Activated CD4-positive, alpha-beta T cell treated with anti-CD3 and anti-CD28 coated beads, Interleukin-2, amount 10 ng/mL, durations not matched to agents 24 days and 14 days (primary cell): ENCODE measurements at places on chromosomes 11 and 22.

DNA sequence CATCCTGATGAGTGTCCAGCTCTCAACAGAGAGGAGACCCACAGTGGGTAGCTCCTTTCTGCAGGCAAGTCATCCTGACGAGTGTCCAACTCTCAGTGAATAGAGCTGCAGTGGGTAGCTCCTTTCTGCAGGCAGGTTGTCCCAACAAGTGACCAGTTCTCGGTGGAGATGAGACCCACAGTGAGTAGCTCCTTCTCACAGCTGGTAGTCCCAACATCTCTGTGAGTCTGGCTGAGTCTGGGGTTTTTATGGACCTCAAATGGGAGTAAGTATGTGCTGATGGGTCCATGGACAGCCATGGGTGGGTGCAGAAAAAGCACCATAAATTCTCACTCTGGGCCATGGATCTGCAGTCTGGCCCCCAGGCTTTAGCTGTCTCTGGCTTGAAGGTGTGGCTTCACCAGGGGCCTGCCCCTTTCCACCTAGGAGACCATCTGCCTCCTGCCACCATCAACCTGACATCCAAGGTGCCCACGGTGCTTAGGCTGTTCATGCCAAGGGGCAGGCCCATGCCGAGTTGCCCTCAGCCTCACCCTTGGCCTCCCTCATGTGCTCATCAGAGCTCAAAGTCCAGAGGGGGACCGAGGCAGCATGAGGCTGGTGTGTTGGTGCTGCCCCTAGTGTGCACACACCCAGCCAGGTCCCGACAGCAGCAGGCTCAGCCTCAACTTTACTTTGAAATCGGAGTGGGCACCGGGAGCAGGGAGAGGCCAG is 15.3 kb downstream of the NPAT start:
- H3K4me1 ChIP-seq = peaks cover 18% of the 10 kb centered on the region
- no peaks in the 10 kb centered on the region for H3K27me3 ChIP-seq
- H3K4me3 ChIP-seq = no peak overlapping the region
- DNase-seq = no peak
- peaks cover 97% of the 10 kb centered on the region for H3K36me3 ChIP-seq

DNA sequence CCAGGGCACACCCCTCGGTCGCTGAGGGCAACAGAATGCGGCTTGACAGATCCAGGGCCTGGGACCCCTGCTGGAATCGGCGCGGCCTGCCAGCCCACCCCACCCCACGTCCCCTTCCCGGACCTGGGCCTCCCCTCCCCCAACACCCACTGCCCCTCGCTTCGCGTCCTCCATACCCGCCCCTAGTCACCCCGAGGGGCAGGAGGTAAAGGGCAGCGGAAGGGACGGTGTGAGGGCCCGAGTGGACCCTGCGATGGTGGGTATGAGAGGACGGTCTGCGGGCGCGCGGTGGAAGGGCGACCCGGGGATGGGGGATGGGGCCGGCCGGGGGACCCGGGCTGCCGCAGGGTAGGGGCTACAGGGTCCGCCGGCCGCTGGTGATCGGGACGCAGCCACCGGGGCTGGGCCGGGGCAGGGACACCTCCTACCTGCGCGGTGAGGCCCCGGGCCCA is 311 bp downstream of the APBB1 start:
- H3K27me3 ChIP-seq = peaks cover 28% of the 10 kb centered on the region
- peaks cover 3% of the 10 kb centered on the region for H3K4me1 ChIP-seq
- H3K36me3 ChIP-seq = no peaks in the 10 kb centered on the region
- no peak overlapping the region for H3K27ac ChIP-seq
- no peak overlapping the region for H3K4me3 ChIP-seq

DNA sequence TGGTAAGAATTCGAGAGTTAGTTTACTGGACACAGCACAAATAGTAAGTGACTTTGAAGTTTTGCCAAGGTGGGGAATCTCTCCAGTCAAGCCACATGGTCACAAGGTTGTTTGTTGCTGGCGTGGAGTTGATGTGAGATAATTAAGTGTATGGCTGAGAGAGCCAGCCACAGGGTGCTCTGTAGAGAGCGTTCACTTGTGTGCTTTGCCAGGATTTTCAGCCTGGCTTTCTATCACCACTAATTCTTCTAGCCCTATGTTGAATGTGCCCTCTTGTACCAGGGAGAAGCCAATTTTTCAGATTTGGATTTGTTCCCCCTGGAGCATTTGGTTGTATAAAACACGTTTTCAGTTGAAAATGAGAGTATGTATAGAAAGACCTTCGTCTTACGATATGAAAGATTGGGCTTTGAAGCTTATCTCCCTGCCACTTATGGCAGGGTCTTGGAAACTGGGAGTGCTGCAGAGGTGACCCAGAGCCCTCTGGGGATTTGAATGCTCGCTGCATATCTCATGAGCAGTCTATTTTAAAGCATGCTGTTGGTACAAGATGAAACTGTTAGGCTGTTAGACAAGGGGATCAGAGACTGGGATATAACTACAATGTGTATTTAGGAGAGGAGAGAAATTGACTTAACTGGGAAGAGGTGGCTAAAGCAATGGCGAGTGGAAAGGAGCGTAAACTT is 28.6 kb downstream of the CSRP3 start:
- no peak for DNase-seq
- peaks cover 2% of the 10 kb centered on the region for H3K4me1 ChIP-seq
- H3K4me3 ChIP-seq = no peak overlapping the region
- H3K27me3 ChIP-seq = no peaks in the 10 kb centered on the region

DNA sequence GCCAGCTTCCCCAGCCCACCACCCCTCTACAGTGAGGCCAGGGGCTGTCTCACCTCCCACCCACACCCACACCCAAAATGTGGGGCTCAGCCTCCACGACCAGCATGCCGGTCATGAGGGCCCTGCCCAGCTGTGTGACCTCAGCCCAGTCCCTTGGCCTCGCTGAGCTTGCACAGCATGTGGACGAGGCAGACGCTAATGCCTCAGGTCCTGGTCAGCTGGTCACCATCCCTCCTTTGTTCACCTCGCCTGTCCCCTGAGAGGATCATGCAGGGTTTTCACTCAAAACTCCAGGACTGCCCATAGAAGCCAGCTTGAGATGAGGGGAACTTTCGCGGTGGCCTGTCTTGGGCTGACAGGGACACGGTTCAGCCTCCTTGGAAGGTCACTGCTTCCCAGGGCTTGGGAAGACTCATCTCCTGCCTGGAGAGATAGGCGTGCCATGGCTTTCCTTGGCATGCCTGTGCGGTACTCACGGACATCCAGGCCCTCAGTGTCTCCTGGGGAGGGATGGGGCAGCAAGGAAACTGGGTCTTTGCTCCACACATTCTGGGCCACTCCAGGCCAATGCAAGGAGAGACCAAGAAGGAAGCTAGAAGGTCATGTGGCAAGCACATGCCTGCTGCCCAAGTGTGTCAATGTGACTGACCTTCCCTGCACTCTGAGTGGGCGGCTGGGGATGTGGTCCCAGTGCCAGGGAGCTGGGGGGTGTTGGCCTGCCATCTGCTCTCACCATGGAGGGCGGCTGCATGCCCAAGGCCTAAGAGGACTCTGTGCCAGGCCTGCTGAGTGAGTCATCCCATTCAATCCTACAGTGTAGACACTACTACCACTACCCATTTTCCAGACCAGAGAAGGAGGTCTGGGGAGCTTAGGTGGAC is 3.2 kb upstream of the RTN4R start:
- no peak overlapping the region for H3K27ac ChIP-seq
- H3K36me3 ChIP-seq = no peaks in the 10 kb centered on the region

DNA sequence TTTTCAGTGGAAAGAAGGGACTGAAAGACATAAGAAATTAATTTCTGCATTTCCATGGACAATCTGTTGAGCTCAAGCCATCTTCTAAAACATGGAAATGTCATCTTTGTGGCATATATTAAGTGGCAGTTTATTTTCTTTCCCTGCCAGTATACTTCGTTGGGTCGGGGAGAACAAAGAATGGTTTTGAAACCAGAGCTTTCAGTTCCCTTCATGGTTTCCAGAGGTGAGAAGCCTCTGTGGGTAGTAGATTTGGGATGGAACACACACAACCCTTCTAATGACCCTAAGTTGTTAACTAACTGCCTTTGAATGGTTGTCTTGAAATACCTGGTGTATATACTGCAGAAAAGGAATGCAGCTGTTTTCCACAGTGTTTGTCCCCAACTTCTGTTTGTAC is 17.6 kb upstream of the GAS2L1 start:
- DNase-seq = no peak
- H3K27me3 ChIP-seq = no peaks in the 10 kb centered on the region
- peak overlapping the region; percentile 43 for H3K27ac ChIP-seq

DNA sequence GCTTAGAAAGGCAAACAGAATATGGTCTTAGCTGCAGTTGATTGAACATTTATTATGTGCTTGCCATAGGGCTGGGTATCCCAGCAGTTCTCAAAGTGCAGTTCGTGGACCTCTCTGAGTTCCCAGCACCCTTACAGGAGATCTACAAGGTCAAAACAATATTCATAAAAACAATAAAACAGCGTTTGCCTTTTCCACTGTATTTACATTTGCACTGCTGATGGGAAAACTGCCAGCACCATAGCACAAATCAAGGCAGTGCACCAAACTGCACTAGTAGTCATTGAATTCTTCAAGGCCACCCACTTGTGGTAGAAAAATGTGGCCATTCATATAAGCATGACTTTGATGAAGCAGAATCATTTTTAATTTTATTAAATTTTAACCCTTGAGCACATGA is 128.1 kb downstream of the CCDC34 start:
- H3K4me3 ChIP-seq = no peak overlapping the region
- H3K4me1 ChIP-seq = no peaks in the 10 kb centered on the region
- H3K27ac ChIP-seq = no peak overlapping the region
- H3K27me3 ChIP-seq = peaks cover 2% of the 10 kb centered on the region

DNA sequence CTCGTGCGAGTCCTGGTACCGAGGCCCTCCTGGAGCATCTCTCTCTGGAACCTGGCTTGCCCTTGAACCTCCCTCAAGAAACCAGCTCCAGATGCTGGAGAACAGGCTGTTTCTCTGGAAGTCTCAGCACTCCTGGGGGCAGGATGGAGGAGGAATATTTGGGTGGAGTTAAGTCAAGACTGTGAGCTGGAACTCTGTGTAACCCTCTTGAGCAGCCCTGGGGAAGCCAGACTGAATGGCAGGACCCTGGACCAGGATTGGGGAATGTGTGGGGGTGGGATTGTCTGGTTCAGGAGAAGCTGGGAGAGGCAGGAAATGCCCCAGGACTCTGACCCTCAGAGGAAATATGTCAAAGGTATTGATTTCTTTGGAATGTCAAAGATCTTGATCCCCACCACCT is 7.7 kb downstream of the CREB3L1 start:
- no peaks in the 10 kb centered on the region for H3K36me3 ChIP-seq
- no peak overlapping the region for H3K4me3 ChIP-seq
- H3K27ac ChIP-seq = no peak overlapping the region
- peaks cover 48% of the 10 kb centered on the region for H3K27me3 ChIP-seq

- H3K27ac ChIP-seq = no peak overlapping the region
- no peak overlapping the region for H3K4me3 ChIP-seq
- no peak for DNase-seq
- peaks cover 3% of the 10 kb centered on the region for H3K27me3 ChIP-seq
Measured at GRCh38 chr11:116457336-116458007, 315.3 kb downstream of the BUD13 start.

DNA sequence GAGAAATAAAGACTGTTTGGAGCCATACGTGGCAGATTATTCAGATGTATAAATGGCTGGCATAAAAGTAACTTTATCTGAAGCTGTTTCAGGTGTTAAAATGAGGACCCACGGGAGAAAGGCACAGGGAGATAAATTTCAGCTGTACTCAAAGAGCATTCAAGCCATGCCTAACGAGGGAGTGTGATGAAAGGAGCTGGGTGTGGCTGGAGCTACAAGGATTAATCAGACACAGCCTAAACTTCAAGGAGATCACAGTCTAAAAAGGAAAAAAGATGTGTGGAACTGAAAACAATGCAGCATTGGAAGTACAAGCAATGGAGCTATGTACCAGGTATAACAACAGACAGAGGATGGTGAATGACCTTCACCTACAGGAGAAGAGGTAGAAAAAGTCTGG is 120.8 kb upstream of the APOA1 start:
- H3K4me3 ChIP-seq = no peak overlapping the region
- H3K4me1 ChIP-seq = peaks cover 9% of the 10 kb centered on the region
- no peaks in the 10 kb centered on the region for H3K27me3 ChIP-seq
- no peak for DNase-seq
- no peak overlapping the region for H3K27ac ChIP-seq

DNA sequence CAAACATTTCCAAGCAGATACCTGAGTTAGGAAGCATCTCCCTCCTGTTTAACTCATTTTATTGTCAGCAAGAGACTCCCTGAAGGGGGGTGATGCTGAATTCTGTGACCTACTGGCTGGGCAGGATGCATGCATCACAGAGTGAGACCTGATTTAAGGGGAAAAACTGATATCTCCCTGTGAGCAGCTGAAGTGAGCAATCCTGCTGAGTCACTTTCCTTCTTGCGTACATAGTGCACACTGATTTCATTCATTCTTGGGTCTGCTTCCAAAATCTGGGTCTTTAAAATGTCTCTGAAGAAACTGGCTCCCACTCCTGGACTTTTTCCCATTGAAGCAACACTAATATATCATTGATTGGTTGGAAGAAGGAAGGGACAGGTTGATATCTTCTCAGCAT is 23.3 kb downstream of the P4HA3 start:
- H3K27me3 ChIP-seq = peaks cover 10% of the 10 kb centered on the region
- no peak for DNase-seq
- H3K4me1 ChIP-seq = no peaks in the 10 kb centered on the region

- H3K27me3 ChIP-seq = peaks cover 1% of the 10 kb centered on the region
- H3K4me3 ChIP-seq = no peak overlapping the region
- DNase-seq = no peak
- no peaks in the 10 kb centered on the region for H3K36me3 ChIP-seq
- peaks cover 10% of the 10 kb centered on the region for H3K4me1 ChIP-seq
Measured at GRCh38 chr11:66888282-66888681, 31.4 kb downstream of the LRFN4 start.

GRCh38 chr11:1293619-1294015 is 15.8 kb downstream of the TOLLIP start:
- H3K27me3 ChIP-seq = no peaks in the 10 kb centered on the region
- H3K27ac ChIP-seq = no peak overlapping the region
- no peak overlapping the region for H3K4me3 ChIP-seq
- no peak for DNase-seq
- no peaks in the 10 kb centered on the region for H3K4me1 ChIP-seq
- H3K36me3 ChIP-seq = peaks cover 25% of the 10 kb centered on the region

DNA sequence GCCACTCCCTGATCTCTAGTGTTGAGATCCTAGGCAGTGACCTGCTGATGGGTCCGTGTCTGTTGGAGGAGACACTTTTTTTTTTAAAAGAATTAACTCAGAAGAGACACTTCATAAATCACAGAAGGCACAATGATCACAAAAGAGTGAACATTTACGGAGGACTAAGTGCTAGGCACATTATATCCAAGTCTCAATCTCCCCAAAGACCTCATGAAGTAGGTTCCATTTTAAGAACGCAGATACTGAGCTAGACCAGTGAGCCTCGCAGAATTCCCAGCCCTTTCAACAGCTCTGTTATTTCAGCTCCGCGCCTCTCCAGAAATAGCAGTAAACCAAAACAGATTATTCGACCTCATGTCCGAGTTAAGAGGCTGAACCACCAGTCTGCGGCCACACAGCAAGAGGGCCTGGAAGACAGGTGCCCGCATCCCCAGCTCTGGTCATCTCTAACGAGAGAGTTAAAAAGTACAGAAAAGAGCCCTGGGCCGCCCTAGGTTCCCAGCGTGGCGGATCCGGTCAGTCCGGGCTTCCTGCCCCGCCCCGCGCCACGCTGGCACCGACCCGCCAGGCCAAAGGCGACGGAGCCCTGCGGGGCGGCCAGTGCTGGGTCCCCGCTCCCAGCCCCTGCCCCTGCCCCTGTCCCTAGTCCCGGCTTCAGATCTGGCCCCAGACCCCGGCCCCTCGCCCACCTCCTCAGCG is 612 bp downstream of the XBP1 start:
- DNase-seq = peak; percentile 84
- peak overlapping the region; percentile 89 for H3K4me3 ChIP-seq
- no peaks in the 10 kb centered on the region for H3K27me3 ChIP-seq
- peaks cover 48% of the 10 kb centered on the region for H3K4me1 ChIP-seq

- no peak overlapping the region for H3K27ac ChIP-seq
- H3K4me1 ChIP-seq = no peaks in the 10 kb centered on the region
- DNase-seq = no peak
- peaks cover 2% of the 10 kb centered on the region for H3K27me3 ChIP-seq
- no peak overlapping the region for H3K4me3 ChIP-seq
- no peaks in the 10 kb centered on the region for H3K36me3 ChIP-seq
Measured at GRCh38 chr11:35541621-35542375, 16.4 kb upstream of the PAMR1 start.
